ENCODE measurements at places on chromosomes 5 and 9. TPM values are rescaled to one million over a fixed set of nuclear protein-coding genes. Genes with fewer than 3 reads are reported as not detected.

SERF1B gene
- total RNA-seq, result 106 TPM

- no peak for DNase-seq
These were observed 71.4 kb downstream of the DCP2 start for GRCh38 chr5:113047733-113048652.

GRCh38 chr5:38795986-38796741, 49.6 kb upstream of the OSMR start:
- DNase-seq, result peak; percentile 25

DNA sequence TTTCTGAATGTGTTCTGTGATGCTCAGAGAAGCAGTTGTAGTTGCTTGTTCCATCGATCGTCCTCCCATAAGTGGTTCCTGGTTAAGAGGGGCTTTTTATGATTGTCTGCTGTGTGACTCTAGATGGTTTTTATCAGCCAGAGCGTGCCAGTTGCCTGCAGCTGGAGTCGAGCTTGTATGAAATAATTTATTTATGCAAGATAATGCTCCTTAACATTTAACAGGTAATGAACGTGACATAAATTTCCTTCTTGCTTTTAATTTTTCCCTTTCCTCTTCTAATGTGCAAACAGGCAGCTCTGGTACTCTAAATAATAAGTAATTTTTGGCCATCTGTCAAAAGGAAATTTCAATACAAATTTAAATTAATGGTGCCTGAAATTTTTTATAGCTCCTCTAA, 84.4 kb downstream of the TLE4 start:
- DNase-seq, result no peak

Data from frontal cortex (tissue), 4 donors.